Cardiac muscle cell (in vitro differentiated cells and primary cell): ENCODE measurements at places on chromosomes 2 and 18.

- no peak overlapping the region for H3K4me3 ChIP-seq
- H3K4me1 ChIP-seq, result no peaks in the 10 kb centered on the region
- no peak overlapping the region for H3K27ac ChIP-seq
- H3K36me3 ChIP-seq, result no peaks in the 10 kb centered on the region
These were observed 116.6 kb upstream of the MSH6 start for GRCh38 chr2:47666332-47666731.

DNA sequence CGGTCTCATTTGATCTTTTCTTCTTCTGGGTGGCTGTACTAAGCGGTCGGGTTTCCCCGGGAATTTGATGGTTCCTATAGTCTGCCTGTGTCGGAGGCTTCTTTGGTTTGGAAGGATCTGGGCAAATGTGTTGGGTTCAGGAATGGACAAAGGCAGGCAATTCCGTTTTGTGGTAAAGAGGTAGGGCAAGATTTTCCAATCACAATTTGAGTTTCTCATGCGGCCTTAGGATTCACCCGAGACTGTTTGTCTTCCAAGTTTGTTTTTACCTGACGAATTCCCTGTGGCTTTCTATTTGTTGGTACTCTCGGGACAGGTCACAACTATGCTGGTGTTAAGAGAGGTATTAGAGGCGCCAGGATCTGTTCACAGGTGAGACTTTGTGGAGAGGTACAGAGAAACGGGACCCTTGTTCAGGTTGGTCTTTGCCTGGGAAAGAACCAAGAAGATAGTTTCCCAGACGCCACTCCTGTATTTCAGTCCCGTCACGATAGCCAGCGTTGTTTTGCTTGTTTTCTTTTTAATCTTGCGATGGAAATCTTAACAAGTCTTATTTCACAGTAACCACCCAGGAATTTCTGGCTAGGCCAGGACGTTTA lies 3.0 kb downstream of the SP5 start:
- no peak overlapping the region for H3K4me3 ChIP-seq
- no peak for DNase-seq

DNA sequence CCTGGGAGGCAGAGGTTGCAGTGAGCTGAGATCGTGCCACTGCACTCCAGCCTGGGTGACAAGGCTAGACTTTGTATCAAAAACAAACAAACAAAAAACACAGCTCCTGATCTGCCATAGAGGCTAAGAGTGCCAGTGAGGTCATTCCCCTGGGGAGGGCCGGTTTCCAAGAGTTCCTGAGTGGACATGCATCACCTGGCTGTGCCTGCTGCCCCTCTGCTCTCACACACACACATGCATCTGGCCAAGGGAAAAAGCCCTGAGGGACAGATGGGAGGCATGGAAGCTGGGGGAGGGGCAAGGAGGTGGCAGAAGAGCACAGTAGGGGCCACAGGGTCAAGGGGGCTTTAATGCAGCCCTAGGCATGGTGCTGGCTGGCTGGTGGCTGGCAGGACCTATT lies 60.4 kb downstream of the ZBTB7C start:
- H3K27me3 ChIP-seq, result no peaks in the 10 kb centered on the region
- DNase-seq, result no peak
- H3K27ac ChIP-seq, result no peak overlapping the region
- no peaks in the 10 kb centered on the region for H3K36me3 ChIP-seq

DNA sequence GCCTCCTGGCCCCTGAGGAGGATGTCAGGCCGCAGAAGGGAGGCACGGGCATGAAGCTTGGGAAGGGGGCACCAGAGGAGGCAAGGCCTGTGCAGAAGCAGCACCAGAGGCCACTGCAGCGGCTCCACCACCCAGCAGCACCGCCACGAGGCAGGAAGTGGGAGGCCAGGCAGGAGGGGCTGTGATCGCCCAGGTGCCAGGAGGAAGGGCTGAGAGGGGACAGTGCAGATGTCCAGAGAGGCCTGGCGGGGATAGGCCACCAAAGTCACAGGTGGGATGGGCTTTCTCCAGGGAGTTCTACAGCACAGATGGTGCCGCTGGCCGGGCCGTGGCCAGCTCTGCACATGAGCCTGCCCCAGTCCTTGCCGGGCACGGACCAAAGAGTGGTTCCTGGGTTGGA lies 6.0 kb upstream of the ALPI start:
- no peak overlapping the region for H3K4me3 ChIP-seq
- H3K27me3 ChIP-seq, result peaks cover 5% of the 10 kb centered on the region
- no peaks in the 10 kb centered on the region for H3K36me3 ChIP-seq
- no peaks in the 10 kb centered on the region for H3K4me1 ChIP-seq
- no peak for DNase-seq

DNA sequence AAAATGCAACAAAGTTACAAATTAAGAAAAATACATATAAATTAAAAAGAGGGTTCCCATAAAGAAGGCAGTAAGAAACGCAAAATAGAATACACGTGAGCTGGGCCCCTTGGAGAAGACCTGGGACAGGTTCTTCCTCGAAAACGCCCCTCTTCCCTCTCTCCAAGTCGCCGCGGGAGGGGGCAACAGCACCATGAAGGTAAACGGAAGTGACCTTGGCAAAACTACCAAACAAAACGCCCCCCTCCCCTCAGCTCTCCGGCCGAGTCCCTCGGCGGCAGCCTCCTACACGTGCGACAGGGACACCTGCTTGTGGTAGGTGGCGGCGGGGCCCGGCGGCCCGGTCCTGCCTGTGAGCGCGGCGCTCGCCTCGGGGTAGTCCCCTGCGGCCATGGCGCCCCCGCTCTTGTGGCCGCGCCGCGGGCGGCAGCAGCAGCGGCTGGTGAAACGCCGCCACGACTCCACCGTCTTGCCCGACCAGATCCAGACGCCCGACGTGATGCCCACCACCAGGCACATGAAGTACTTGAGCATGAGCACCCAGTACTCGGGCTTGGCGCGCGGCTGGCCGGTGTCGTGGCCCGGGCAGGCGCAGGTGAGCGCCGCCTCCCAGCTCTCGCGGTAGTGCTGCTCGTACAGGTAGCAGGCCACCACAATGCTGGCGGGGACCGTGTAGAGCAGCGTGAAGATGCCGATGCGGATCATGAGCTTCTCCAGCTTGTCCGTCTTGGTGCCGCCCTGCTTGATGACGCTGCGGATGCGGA lies 2.8 kb downstream of the FZD5 start:
- DNase-seq, result no peak
- peaks cover 30% of the 10 kb centered on the region for H3K4me1 ChIP-seq
- H3K27ac ChIP-seq, result no peak overlapping the region
- H3K4me3 ChIP-seq, result no peak overlapping the region
- no peaks in the 10 kb centered on the region for H3K36me3 ChIP-seq

DNA sequence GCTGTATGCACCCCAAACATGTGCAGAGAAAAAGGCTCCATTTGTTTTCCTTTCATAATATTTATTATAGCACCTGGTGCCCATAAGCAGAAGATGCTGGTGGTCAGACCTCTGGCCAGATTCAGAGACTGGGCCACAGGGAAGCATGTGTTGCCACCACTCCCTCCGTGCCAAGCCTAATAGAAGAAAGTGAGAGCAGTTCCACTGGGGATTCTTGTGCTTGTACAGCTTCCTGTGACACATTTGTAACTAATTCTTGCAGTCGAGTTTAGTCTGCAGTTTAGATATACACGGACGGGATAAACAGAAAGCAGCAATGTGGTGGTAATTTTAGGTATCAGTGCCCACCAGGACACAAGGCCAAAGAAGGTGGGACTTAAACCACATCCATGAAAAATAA lies 135.4 kb upstream of the PIEZO2 start:
- H3K27ac ChIP-seq, result no peak overlapping the region
- H3K36me3 ChIP-seq, result no peaks in the 10 kb centered on the region
- H3K27me3 ChIP-seq, result no peaks in the 10 kb centered on the region
- no peak overlapping the region for H3K4me3 ChIP-seq

DNA sequence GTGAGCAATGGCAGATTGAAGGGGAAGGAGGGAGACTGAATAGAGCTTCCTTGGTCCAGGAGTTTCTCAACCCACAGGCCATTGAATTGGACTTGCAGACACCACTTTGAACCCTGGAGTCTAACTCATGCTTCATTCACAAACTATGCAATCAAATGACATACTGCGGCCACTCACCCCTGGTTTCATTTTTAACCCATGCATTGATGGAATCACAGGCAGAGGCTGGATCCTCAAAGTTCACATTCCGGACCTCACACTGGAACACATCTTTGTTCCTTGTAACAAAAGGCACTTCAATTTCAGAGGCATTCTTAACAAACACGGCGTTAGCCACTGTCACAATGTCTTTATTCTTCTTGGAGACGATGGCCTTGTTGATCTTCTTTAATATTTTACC lies 40.7 kb downstream of the MRPL44 start:
- H3K36me3 ChIP-seq, result no peaks in the 10 kb centered on the region
- no peak for DNase-seq
- no peak overlapping the region for H3K4me3 ChIP-seq
- H3K27me3 ChIP-seq, result no peaks in the 10 kb centered on the region

- no peaks in the 10 kb centered on the region for H3K27me3 ChIP-seq
- H3K27ac ChIP-seq, result peak overlapping the region; percentile 8
- peak; percentile 56 for DNase-seq
- H3K4me1 ChIP-seq, result no peaks in the 10 kb centered on the region
- H3K4me3 ChIP-seq, result peak overlapping the region; percentile 48
These were observed 412 bp downstream of the OSBPL1A start for GRCh38 chr18:24397131-24397693.

- no peaks in the 10 kb centered on the region for H3K36me3 ChIP-seq
- no peak overlapping the region for H3K4me3 ChIP-seq
- H3K27me3 ChIP-seq, result no peaks in the 10 kb centered on the region
- H3K4me1 ChIP-seq, result peaks cover 6% of the 10 kb centered on the region
These were observed 23.3 kb downstream of the EDAR start for GRCh38 chr2:108965540-108966289.

- no peak overlapping the region for H3K4me3 ChIP-seq
- H3K27ac ChIP-seq, result peak overlapping the region; percentile 71
- peaks cover 6% of the 10 kb centered on the region for H3K36me3 ChIP-seq
- H3K27me3 ChIP-seq, result no peaks in the 10 kb centered on the region
- peaks cover 10% of the 10 kb centered on the region for H3K4me1 ChIP-seq
- peak; percentile 67 for DNase-seq
These were observed 26.6 kb downstream of the SERTAD2 start for GRCh38 chr2:64626963-64627760.

- DNase-seq, result no peak
- H3K4me1 ChIP-seq, result peaks cover 30% of the 10 kb centered on the region
- peaks cover 12% of the 10 kb centered on the region for H3K36me3 ChIP-seq
- H3K27me3 ChIP-seq, result no peaks in the 10 kb centered on the region
- H3K4me3 ChIP-seq, result no peak overlapping the region
These were observed 261.1 kb upstream of the RASGRP3 start for GRCh38 chr2:33215299-33215698.

GRCh38 chr2:41234093-41234492 lies 782.2 kb upstream of the SLC8A1 start:
- no peak overlapping the region for H3K27ac ChIP-seq
- H3K4me3 ChIP-seq, result no peak overlapping the region
- no peak for DNase-seq

DNA sequence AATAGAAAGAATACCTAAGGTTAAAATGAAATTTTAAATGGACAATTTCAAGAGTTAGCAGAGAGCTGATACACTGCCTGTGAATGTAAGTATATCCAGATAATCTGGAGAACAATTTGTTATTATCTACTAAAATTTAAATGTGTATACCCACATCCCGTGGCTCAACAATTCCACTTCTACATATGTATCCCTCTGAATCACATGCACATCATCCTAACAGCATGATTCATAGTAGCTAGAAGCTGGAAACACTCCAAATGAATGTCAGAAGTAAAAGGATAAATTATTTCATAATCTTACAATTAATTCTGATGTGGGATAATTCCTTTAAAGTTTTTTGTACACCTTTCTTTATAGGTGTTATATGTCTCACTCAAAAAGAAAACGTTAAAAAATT lies 87.9 kb downstream of the CNTNAP5 start:
- H3K4me1 ChIP-seq, result no peaks in the 10 kb centered on the region
- DNase-seq, result no peak
- no peaks in the 10 kb centered on the region for H3K27me3 ChIP-seq
- H3K27ac ChIP-seq, result no peak overlapping the region

- no peaks in the 10 kb centered on the region for H3K36me3 ChIP-seq
- H3K27ac ChIP-seq, result no peak overlapping the region
- H3K4me1 ChIP-seq, result no peaks in the 10 kb centered on the region
- peak; percentile 9 for DNase-seq
These were observed 1.9 kb downstream of the CDH20 start for GRCh38 chr18:61334951-61335683.

DNA sequence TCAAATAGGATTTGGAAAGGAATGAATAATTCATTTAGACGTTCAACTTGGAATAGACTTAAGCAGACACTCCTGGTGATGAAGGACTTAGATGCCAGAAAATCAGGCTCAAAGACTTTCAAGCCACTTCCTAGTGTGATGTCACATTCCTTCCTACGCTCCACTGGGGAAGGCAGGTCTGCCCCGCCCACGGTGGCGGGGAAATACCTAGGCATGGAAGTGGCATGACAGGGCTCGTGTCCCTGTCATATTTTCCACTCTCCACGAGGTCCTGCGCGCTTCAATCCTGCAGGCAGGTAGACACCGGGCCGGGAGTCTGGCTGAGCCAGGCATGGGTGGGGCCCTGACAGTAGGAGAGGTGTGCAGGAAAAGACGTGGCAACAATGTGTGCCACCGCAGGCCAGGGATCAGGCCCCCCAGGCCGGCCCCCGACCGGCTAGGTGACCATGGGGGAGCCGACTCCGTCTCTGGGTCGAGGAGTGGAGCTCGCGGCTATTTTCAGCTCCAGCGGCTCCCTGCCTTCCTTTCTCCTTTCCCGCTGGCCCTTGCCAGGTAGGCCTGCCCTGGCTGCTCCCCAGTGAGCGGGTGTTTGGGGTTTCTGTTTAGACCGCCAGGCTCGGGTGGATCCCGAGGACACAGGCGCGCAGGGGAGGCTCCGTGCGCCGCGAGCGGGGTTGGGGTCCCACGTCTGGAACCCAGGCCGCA lies at the start of gene IL1RL2:
Gene IL1RL2 (plus strand): TSS at position 233 of the 705 bp plus-strand sequence. CDS start 845 bp downstream, outside the sequence.
- H3K36me3 ChIP-seq, result no peaks in the 10 kb centered on the region
- H3K4me1 ChIP-seq, result no peaks in the 10 kb centered on the region
- no peak within 1 kb of the TSS for H3K27ac ChIP-seq
- peaks cover 24% of the 10 kb centered on the region for H3K27me3 ChIP-seq
- DNase-seq, result peak; percentile 71

DNA sequence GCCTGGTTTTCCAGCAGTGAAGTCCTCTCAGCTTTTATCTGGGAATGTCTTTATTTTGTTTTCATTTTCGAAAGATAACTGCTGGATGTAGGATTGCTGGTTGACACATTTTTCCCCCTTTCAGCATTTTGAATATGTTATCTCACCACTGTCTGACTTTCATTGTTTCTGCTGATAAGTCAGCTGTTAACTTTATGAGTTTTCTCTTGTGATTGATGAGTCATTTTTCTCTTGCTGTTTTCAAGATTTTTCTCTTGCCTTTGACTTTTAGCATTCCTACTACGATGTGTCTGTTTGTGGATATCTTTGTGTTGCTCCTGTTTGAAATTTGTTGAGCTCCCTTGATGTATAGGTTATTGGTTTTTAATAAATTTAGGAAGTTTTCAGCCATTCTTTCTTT lies 85.5 kb downstream of the AGPS start:
- no peaks in the 10 kb centered on the region for H3K4me1 ChIP-seq
- no peak overlapping the region for H3K27ac ChIP-seq
- no peaks in the 10 kb centered on the region for H3K27me3 ChIP-seq
- no peak for DNase-seq
- H3K4me3 ChIP-seq, result no peak overlapping the region
